Right renal pelvis (tissue), 4 donors: ENCODE measurements at places on chromosomes 12 and 14.

DNA sequence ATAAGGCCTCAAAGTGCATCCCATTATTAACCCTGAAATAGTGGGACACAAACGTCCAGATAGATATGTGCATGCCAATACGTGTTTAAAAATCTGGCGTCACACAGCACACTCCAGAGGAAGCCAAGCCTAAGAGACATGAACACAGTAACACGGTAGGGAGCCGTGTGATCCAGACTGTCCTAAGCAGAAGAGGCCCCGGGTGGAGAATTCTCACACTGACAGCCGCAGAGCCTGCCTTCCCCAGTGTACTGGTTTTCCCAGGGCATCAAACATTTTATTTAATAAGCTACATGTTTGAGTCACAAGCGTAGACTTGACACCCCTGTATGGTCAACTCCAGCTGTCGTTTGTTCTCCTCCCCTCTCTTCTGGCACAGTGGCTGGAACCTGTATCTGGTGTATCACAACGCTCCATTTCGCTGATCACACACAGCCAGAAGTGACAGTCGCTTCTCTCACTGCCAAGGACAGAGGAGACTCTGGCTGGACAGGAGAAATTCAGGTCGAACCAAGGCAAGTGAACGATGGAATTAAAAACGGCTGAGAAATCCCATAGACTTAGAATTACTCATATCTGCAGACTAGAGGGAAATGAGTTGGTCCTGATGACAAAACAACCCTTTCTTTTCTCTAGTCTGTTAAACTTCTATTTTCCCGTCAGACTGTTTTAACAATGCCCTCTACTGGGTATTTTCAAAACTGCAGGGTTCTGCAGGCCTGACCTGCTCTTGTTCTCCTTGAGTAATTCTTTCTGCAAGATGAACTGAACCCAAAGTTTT lies 359.9 kb downstream of the RGS6 start:
- DNase-seq: peak; percentile 52

- DNase-seq: no peak
These were observed 129.3 kb upstream of the RASSF8 start for GRCh38 chr12:25829192-25829591.

DNA sequence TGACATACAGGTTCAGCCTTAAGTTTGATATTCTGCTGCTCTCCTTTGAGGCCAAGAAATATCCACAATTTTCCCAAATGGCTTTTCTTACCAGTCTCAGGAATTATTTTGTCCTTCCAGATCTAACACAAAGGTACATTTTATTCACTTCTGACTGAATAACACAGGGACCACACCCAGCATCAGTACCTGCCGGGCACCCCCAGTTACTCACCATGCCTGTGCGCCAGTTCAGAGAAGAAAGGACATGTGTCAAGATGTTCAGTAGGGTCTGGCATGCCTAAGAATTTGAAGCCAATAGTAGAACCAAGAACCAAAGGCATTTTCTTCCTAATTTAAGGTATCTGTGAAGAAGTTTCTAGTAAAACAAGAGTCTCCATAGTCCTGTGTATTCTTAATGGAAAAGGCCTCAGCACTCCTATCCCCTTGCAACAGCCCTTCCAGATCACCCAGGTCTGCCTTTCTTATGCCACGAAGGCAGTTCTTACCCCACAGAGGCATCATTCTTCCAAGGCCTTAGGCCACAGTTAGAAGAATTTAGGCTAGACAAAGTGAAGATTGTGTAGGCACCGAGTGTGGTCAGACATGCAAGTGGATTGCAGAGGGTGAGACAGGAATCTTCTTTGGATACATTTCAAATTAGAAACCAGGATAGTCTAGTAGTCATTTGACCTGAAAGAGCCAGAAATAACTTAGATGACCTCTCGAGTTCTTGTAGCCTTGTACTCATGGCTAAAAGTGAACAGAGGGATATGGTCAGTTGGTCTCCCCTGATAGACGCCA lies 140.1 kb upstream of the HIF1A start:
- DNase-seq: no peak

DNA sequence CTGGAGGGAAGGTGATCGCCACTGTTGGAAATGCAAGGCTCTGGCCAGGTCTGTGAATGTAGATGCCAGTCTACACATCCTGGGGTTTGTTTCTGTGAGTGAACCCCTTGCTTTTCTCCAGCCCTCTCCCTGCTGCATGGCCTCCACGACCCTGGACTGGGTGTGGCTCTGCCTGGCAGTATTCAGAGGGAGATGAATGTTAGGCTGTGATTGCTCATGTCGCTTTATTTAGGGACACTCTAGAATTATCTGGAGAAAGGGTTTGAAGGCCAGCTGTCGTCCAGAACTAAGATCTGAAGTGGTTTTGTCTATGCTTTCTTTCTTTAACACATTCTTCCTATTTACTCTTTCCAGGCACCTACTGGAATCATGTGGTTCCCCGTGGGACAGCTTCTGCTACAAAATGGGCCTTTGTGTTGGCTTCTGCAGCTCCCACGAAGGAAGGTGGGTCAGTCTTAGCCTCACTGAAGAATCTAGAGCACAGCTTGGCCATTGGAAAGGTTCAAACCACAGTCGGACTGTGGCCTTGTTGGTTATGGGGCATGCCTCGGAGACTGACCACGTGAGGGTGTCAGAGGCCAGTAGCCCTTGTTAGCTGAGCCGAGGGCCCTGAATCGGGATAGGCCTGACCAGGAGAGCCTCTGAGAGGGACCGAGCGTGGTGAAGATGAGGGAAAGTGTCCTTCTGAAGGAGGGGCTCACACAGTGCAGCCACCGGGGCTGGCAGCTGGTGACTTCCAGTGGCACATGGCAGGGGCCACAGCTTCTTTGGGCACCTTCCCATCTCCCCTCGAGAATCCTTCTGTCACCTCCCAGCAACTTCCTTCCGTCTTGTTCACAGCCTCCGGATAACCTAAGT lies 59.1 kb downstream of the ANKRD9 start:
- no peak for DNase-seq

DNA sequence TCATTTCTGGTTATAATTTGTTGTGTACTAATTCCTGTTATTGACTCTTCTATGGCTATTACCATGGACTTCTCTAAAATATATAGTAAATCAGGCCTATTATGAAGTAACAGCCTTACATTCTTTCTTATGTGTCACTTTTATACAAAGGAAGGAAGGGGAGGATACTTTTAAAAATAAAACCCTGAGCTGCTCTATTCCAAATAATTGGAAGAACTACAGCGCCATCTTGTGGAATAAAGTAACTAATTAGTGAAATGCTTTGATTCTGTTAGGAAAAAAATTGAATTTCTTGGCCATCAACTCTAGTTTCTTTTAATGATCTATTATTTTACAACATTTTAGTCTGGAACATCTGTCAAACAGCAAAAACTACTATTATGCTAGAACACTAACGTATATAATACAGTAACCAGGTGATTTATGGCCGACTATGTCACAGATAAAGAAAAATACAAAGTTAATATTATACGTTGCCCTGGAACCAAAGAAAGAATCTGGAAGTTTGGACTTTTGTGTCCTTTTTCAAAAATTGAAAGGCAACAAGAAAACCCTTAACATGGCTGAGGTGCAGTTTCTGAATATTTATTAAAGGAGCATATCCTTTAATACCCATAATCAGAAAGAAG lies 55.0 kb upstream of the NELL2 start:
- DNase-seq: peak; percentile 59
